Activated naive CD4-positive, alpha-beta T cell (primary cell): ENCODE measurements at places on chromosomes 2 and 18.

DNA sequence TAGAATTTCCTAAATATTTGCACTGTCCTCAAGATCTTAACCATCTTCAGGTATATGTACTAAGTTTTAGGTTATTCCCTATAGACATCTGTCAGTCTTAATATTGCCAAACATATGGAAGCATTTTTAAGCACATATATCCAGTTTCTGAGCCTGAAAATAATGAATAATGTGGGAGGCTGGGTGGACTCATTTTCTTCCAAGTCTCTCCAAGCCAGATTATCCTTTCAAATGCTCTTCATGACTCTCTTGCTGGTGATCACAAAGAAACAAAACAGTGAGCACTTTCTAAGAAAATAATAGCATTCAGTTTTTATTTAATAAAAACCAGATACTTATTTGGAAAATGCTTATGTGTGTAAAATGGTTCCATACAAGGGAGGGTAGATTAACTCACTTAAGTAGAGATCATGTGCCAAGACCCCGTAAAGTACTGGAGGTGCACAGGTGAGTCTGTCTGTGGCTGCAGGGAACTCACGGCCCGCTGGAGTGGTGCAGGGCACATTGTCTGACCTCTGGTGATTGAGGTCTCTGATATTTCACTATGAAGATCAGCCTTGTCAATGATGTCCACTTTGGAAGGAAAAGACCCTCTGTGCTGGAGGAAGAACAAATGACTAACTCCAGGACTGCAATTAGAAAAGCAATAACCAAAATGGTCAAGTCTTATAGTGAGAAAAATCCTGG, 161.6 kb downstream of the TMEM18 start:
- no peak for DNase-seq

DNA sequence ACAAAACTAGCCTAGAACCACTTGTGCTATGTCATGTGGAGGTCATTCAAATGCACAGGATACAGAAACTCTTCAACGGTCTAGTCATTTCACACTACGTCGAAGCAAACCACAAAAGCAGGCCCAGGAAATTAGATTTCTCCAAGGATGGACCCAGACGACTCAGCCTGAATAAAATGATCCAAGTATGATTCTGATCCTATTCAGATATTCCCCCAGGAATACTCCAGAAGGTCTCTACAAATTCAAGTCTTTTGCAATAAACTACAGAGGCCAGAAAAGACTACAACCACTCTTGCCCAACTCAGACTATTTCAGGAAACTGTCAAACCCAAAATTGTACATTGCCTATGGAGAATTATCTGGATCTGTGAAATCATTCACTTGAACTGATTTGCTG, 422.5 kb downstream of the METTL4 start:
- DNase-seq = no peak

DNA sequence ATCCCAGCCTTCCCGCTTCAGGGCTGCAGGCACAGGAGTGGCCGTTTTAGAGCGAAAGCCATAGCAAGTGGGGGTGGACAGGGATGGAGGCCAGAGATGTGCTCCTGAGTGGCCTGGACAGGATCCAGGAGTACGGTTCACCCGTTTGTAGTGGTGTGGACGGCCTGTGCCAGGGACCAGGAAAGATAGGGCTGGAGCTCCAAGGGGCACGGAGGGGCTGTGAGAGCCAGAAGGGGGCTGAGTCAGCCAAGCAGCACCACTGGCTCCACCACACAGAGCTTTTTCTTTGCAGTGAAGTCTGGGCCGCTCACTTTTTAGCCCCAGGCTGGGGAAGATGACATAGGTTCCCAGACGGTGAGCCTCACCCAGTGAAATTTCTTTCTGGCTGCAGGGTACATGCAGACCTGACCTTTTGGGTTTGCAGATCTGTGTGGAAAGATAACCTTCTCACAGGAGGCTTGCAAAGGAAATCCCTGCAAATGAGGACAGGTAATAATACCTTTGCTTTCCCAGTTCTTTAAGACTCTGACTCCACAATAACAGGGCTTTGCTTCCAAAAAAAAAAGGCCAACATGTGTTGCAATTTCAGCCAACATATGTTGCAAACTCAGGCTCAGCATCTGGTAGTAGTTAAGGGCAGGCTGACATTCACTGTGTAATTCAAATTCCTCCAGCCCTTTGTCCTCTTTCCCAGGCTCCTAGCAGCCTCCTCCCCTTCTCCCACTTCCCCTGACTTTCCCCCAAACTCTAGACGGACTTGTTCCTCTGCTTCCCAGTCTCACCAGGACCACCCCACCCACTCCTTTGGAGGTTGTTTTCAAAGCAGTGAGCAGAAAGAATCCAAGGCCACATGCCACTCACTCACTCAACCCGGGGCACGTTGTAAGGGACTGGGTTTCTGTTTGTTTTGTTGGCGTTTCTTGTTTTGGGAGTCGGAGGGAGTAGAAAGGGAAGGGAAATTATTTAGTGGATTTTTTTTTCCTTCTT, 20.3 kb upstream of the LAPTM4A start:
- DNase-seq = no peak

DNA sequence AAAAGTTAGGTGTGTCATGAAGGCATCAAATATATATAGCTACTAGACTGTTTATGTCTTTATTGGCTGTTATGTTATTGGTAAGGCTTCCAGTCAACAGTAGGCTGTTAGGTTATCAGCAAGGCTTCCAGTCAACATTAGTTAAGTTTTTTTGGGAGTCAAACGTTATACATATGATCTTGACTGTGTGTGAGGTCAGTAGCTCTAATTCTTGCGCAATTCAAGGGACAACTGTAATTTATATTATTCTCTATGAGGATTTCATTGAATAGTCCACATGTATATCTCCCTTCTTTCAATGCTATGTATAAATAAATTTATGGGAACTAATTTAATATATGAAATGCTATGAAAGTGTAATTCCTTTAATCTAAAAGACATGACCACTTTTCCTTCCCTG, 757.5 kb upstream of the TMEFF2 start:
- no peak for DNase-seq

- no peak for DNase-seq
These were observed 36.0 kb upstream of the TANK start for GRCh38 chr2:161124201-161124600.

GRCh38 chr2:146806364-146807005, 1038.3 kb upstream of the ACVR2A start:
- DNase-seq = no peak

DNA sequence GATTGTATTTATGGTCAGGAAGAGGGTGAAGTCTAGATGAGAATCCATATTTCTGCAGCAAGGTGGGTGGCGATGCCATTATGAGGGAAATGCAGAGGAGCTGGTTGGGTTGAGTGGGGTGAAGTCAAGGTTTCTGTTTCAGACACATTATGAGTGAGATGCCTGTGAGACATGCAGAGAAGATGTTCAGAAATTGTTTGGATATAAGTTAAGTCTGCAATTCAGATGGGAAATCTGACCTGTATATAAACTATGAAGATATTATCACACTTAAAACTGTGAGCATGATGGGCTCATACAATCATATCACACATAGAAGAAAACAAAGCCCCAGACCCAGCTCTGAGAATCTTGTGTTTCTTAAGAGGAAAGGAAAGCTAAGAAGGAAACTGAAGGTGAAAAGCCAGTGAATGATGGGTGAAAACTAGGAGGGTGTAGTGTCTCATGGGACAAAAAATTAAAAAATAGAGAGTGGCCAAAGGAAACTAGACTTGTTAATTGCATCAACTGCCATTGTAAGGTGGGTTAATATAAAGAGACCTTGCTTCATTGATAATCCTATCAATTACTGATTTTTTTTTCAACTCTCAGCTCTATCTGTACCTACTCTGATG, 14.2 kb downstream of the GALNT5 start:
- DNase-seq = no peak

GRCh38 chr2:75327334-75327733, 128.0 kb upstream of the TACR1 start:
- DNase-seq = no peak

DNA sequence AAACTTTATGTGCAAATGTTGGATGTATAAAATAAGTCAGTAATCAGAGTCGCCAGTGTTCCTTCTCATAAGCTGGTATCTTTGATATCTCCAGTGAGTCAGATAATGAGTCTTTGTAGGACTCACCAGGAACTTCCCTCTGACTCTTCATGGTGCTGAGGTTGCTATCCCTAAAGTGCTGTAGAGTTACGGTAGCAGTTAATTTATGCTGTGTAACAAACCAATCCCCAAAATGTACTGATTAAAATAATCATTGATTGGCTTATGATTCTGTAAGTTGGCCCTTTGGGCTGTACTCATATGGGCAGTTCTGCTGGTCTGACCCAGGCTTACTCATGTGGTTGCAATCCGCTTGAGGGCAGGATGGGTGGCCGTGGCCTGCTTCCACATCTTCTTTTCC, 43.8 kb downstream of the MAIP1 start:
- no peak for DNase-seq

- no peak for DNase-seq
These were observed 55.9 kb downstream of the NXPH2 start for GRCh38 chr2:138724327-138724726.
